ENCODE measurements at places on chromosomes 2 and 18. TPM values are rescaled to one million over a fixed set of nuclear protein-coding genes. Genes with fewer than 3 reads are reported as not detected.

- H3K4me3 ChIP-seq = no peak overlapping the region
- H3K27me3 ChIP-seq = no peaks in the 10 kb centered on the region
Observed at GRCh38 chr2:171726847-171727450, 39.7 kb downstream of the DYNC1I2 start.

DNA sequence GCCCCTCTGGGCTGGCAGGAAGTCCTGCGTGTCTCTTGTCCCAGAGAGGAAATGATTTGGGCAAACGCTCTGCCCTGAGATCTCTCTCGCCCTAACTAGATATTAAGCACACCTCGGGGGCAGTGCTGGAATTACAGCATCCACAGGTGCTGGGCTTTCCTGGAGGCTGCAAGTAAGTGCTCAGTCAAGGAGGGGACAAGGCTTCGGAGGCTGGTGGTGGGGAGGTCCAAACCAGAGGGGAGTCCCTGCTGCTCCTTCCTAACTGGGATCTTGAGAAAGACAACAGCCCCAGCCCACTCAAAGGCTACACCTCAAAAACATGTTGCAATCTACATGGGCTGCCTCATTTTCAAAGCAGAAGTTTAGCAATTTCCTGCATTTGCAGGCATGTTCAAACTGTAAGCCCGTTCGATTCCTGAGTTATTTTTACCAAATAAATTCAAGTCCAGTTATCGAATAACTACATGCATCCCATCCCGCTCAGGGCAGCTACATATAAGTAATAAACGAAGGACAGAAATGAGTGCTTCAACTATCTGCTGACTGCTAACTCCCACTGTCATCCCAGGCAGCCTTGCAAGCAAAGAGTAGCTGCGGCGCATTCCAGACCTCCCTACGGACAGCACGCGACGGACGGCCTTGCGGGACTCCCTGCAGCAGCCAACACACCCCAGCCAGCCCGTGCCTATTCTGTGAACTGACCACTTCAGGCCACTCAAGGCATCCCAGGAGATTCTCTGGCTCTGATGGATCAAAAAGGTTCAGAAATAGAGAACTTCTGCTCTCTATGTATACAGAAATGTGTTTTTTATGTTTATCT lies 27.5 kb downstream of the ZNF516 start:
- no peaks in the 10 kb centered on the region for H3K27me3 ChIP-seq
- peak; percentile 70 for DNase-seq
- no peak overlapping the region for H3K4me3 ChIP-seq
- peaks cover 3% of the 10 kb centered on the region for H3K4me1 ChIP-seq
- H3K27ac ChIP-seq = peak overlapping the region; percentile 1

GRCh38 chr18:62399276-62399675 lies 74.2 kb downstream of the TNFRSF11A start:
- no peaks in the 10 kb centered on the region for H3K4me1 ChIP-seq
- H3K4me3 ChIP-seq = no peak overlapping the region
- H3K36me3 ChIP-seq = no peaks in the 10 kb centered on the region

DNA sequence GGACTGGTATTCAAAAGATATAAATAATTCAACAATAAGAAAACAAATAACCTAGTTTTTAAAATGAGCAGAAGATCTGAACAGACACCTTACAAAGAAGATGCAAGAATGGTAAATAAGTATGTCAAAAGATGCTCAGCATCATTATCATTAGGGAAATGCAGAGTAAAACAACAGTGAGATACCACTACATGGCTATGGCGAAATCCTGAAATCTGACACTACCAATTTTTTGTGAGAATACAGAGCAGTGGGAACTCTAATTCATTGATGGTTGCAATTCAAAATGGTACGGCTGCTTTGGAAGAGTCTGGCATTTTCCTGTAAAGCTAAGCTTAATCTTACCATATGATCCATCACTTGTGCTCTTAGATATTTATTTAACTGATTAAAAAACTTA lies 151.8 kb downstream of the UBR3 start:
- no peak overlapping the region for H3K27ac ChIP-seq
- no peak for DNase-seq
- no peak overlapping the region for H3K4me3 ChIP-seq

DNA sequence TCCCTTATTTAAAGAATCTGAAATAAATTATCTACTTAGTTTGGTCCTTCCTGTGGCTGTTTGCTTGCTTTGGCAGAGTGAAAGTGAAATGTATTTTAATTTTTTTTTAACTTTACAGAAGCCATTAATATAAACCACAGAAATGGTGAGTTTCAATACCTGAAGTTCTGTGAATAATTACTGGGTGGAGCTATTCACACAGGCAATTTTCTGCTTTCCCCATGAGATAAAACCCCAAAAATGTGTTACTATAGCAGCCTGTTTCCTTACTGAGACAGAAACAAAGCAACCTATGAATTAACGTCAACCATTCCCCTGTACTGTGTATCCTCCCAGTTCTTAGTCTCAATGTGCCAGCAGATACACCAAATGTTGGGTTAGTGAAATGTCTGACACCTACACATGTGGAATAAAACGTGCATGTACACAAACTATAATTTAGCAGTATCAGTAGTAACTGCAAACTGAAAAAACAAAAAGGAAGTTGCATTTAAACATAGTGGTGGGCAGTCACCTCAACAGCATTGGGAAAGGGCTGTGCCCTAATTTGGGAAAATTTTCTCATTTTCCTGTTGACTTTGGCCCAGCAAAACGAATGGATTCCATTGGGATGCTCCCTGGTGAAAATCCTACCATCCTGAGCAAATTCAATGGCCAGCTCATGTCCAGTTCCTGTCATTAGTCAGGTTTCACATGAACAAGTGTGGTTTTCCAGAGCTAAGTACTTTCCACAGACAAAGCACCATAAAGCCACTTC lies 73.1 kb upstream of the RMDN2 start:
- H3K27ac ChIP-seq = no peak overlapping the region
- DNase-seq = no peak
- no peak overlapping the region for H3K4me3 ChIP-seq
- no peaks in the 10 kb centered on the region for H3K36me3 ChIP-seq

DNA sequence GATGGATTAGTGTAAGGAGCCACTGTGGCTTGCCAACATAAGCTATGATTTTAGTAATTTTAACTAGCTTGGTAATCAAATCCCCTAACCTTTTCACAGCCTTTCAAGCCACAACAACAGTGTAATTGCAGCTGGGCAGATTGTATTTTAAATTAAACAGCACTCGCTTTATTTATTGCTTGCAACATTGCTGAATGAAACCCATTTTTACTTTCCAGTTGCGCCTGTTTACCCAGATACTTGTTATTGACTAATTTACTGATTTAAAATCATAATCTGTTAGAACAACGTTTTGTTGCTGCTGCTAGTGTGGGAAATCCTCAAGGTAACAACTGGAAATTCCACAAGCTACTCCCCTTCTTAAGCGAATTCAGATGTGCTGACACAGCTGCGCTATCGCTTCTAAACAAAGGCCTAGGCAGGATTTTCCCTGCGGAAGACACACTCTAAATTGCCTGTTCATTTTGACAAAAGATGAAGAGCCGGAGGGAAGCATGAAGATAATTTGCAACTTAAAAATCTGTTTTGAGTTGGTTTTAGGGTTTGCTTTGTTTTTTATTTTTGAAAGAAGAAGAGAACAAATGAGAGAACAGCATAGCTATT lies 283.9 kb downstream of the ALPK2 start:
- H3K4me3 ChIP-seq = no peak overlapping the region
- H3K4me1 ChIP-seq = peaks cover 8% of the 10 kb centered on the region
- no peak for DNase-seq

DNA sequence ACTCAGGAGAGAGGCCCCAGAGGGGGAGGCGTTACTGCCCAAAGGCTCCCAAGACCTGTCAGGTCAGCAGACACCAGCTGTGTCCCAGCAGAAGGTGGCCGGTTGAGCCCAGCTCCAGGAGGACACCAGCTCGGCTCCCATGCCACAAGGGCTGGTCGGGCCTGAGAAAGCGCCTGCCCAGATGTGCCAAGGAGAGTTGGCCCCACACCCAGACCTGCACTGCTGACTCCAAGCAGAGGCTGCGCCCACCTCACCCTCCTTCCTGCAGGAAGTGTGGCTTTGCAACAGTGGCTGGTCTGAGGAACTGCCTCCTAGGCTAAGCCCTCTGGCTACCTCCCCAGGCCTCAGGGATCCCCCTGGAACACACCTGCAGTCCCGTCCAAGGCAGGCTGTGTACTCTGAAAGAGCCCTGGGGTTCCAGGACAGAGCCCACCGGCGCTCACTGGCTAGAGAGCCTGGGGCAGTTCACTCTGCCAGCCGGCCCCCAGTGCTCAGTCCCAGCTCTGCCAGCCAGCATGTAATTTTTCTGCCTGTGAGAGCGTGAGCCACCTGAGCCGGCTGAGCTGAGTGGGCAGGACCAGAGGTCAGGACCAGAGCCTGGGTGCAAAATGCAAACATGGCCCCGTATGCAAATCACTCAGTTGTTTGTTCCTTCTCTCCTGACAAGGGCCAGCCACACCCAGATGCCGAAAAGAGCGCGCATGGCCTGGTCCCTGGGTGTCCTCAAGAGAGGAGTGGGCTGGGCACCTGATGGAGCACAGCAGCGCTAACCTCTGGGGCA lies 36.9 kb upstream of the PTMA start:
- peaks cover 51% of the 10 kb centered on the region for H3K4me1 ChIP-seq
- DNase-seq = no peak
- no peak overlapping the region for H3K4me3 ChIP-seq
- peak overlapping the region; percentile 74 for H3K27ac ChIP-seq
- no peaks in the 10 kb centered on the region for H3K36me3 ChIP-seq
- no peaks in the 10 kb centered on the region for H3K27me3 ChIP-seq

Gene CGREF1
- polyA plus RNA-seq = 0.99 TPM

Gene POTEJ
- polyA plus RNA-seq = 0.59 TPM

Gene CACNB4
- polyA plus RNA-seq = 0.18 TPM

Data from cardiac muscle cell (in vitro differentiated cells and primary cell).